ENCODE measurements at places on chromosomes 2 and 18.

DNA sequence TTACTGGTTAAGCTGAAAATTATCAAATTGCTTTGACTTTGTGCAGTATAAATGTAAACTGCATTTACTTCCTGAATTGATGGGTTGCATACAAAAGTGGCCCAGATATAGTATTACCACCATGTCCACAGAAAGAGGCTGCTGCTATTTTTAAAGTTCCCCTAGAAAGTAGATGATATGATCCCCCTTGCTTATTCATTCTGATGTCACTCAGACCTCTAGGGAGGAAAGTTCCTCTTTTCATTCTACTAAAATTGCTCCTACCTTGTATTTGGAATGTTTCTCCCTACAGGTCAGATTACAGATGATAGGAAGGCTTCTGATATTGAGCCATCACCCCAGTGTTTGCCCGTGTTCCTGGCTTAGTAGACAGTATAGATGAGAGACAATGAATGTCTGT, 247.6 kb upstream of the TNP1 start:
- DNase-seq, result no peak

DNA sequence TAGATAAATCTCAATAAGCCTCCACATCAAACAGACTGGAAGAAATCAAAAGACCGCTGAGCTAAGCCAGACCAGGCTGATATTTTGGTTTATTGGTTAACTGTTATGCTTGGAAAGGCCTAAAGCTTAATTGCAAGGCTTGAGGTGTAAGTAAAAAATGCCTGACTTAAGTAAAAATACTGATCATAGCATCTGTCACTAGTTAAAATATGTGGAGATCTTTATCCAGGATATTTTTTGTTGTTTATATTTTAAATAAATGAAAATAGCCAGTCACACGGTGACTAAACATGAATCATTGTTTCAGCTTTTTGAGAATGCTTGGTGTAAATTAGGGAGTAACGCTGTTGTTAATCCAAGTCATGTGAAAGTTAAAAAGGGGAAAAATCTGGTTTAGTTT, 127.9 kb downstream of the THADA start:
- peak; percentile 75 for DNase-seq

DNA sequence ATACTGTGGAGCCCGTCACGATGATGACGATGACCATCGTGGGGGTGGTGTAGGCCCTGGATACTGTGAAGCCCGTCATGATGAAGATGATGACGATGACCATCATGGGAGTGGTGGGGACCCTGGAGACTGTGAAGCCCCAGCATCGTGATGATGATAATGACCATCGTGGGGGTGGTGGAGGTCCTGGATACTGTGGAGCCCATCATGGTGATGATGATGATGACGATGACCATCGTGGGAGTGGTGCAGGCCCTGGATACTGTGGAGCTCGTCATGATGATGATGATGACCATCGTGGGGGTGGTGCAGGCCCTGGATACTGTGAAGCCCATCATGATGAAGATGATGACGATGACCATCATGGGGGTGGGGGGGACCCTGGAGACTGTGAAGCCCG, 81.0 kb upstream of the SALL3 start:
- DNase-seq, result no peak

- no peak for DNase-seq
Observed at GRCh38 chr2:85400023-85400422, 10.1 kb downstream of the CAPG start.

DNA sequence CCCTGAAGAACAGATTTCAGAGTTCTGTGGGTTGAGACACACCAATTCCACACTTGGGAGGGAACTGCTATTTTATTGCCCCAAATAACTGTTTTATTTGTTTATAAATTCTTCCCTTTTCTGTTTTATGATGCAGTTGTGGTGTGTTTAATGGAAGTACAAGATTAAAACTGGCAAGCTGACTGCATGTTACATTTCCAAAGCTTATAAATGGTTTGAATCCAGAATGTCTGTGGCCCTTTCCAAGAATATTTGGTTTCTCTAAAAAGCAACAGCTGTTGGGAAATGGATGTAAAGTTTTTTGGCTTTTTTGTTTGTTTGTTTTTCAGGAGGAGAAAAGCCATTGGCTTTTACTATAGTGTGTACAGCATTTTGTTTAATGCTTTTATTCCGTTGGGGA, 234.5 kb downstream of the MTX2 start:
- DNase-seq, result no peak

DNA sequence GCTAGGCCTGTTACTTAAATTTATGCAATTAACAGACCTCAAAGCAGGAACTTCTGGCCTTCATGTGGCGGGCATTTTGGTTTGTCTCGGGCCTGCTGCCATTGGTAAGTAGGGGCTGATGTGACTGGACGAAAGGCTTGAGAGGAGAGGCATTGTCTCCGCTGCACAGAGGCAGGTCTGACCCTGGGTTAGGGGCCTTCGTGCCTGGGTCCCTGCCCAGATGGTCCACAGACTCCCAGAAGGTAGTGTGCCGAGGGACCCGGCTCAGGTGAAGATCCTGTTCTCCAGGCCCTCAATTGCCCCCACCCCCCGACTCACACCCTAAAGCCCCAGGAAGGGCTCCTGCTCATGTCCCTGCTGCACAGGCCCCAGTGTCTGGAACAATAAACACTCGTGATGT, 764.9 kb downstream of the TMEM182 start:
- no peak for DNase-seq

GRCh38 chr18:9849407-9850283, 36.1 kb upstream of the TXNDC2 start:
- DNase-seq, result peak; percentile 42
